Stimulated activated CD4-positive, alpha-beta T cell treated with anti-CD3 and anti-CD28 coated beads, Interleukin-12 subunit alpha, Interleukin-12 subunit beta, amount 100 ng/mL, for 24 hours (primary cell): ENCODE measurements at places on chromosomes 4 and X.

DNA sequence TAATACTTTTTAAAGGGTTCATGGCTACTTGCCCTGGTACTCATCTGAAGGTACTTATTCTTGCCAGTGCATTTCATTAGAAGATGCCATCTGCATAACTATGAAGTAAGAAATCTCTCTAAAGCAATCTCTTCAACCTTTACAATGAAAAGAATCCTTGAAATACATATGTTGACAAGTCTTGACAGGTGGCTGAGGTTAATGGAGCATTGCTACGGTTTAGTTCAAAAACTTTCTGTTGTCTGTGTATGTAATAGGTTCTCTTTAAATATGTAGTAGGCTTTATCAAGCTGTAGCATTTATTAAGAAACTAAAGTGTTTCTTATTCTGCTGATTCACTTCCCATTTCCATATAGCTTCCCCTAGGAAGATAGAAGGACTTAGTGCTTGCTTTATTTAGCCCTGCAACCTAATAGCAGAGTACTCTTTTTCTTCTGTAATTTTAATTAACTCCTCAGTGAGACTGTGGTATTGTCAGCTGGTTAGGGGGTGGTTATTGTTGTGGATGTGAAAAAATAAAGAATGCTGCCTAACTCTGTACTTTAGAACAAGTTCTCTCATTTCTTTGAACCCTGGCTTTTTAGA is 39.3 kb downstream of the SLAIN2 start:
- no peak for DNase-seq

- DNase-seq = no peak
Measured at GRCh38 chr4:165478260-165478659, 99.5 kb downstream of the CPE start.

GRCh38 chr4:152065545-152065944 is 304.7 kb upstream of the GATB start:
- DNase-seq = no peak

DNA sequence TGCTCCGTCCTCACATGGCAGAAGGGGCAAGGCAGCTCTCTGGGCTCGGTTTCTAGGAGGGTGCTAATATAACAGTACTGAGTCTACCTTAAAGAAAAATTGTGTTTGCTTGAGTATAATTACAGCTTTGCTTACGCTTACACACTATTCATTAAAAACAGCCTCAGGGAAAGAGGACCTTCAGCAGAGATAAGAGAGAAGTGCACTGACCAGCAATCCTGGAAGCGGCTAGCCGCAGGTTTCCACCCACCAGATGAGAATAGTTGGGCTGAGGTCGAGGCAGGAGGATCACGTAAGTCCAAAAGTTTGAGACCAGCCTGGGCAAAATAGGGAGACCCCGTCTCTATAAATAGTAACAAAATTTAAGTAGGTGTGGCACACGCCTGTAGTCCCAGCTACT is 15.2 kb upstream of the MRFAP1 start:
- no peak for DNase-seq

GRCh38 chr4:15042529-15043167 is 40.4 kb downstream of the CPEB2 start:
- DNase-seq = no peak

GRCh38 chr4:2267320-2267811 is 5.5 kb upstream of the MXD4 start:
- no peak for DNase-seq

DNA sequence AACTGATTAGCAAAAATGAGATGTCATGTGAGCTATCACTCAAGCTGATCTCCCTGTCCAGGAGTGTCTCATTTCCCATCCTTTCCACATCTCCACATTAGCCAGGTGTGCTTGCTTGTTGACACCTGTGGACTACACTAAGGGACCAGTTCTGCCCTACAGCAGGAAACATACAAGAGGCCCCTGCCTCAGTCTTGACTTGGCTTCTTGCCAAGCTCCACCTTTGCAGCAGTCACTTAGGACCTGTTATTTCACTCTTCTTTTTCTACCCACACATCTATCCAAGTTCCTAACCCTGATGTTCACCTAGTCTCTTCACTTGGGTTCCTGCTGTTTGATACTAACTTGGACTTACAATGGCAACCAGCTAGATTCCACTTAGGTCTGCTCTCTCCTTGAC is 13.2 kb downstream of the FRMD7 start:
- DNase-seq = no peak
